Tracheal epithelial cell (primary cell): ENCODE measurements at places on chromosomes 11 and 22. TPM values are rescaled to one million over a fixed set of nuclear protein-coding genes. Genes with fewer than 3 reads are reported as not detected.

The KRTAP5-10 gene
- total RNA-seq = not detected in 2 replicates

The VPREB1 gene
- total RNA-seq = not detected in 2 replicates

The EIF4ENIF1 gene
- 7.5 and 46.5 TPM in 2 replicates for total RNA-seq

The VSIG10L2 gene
- not detected in 2 replicates for total RNA-seq

The OR5T1 gene
- not detected in 2 replicates for total RNA-seq

The KAT5 gene
- total RNA-seq = 33.0 and 43.6 TPM in 2 replicates

The RNF26 gene
- 3.1 and 4.9 TPM in 2 replicates for total RNA-seq

The ZNF280B gene
- total RNA-seq = 0.21 and 0.24 TPM in 2 replicates

The MMP3 gene
- 1.2 TPM in 1 of 2 replicates, not detected in the other for total RNA-seq

The KBTBD3 gene
- total RNA-seq = 1.7 and 1.9 TPM in 2 replicates

The TSPAN32 gene
- total RNA-seq = not detected in 2 replicates

The APOA1 gene
- total RNA-seq = 0.85 TPM in 1 of 2 replicates, not detected in the other

The KIRREL3 gene
- 1.4 TPM in 1 of 2 replicates, not detected in the other for total RNA-seq

The P4HA3 gene
- 2.7 TPM in 1 of 2 replicates, not detected in the other for total RNA-seq

The THRSP gene
- total RNA-seq = not detected in 2 replicates

The RIN1 gene
- total RNA-seq = 33.3 and 64.2 TPM in 2 replicates

The GLB1L3 gene
- total RNA-seq = 2.1 and 3.9 TPM in 2 replicates

The COMT gene
- 266 and 283 TPM in 2 replicates for total RNA-seq

The CD82 gene
- total RNA-seq = 65.0 and 80.7 TPM in 2 replicates

The MCAM gene
- 44.1 and 177 TPM in 2 replicates for total RNA-seq

The OR8J3 gene
- total RNA-seq = under 0.01 TPM in 1 of 2 replicates, not detected in the other

The POU2F3 gene
- 0.24 TPM in 1 of 2 replicates, not detected in the other for total RNA-seq

The NCAM1 gene
- 0.24 TPM in 1 of 2 replicates, not detected in the other for total RNA-seq

The FOSL1 gene
- total RNA-seq = 7.0 and 33.3 TPM in 2 replicates

The MS4A3 gene
- not detected in 2 replicates for total RNA-seq

The ABTB2 gene
- 0.43 and 13.3 TPM in 2 replicates for total RNA-seq

The SMC1B gene
- total RNA-seq = not detected in 2 replicates
